Fibroblast of pulmonary artery (primary cell): ENCODE measurements at places on chromosomes 1 and 21.

DNA sequence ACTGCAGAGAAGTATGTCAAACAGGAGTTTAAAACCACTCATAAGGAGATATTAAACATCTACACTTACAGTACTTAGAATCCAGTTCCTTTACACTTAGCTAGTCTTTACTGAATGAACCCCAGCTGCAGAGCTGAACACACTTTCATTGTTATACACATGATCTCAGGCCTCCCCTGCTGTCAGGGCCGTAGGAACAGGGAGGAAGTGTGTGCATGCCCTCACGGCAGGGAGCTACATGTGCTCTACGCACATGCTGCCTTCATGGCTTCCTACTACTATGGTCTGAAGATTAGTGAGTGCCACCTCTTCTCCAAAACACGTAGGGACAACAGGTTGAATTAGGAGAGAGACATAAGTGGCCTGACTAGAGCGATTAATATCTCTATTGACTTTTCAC is 191.5 kb downstream of the SIPA1L2 start:
- DNase-seq, result no peak

DNA sequence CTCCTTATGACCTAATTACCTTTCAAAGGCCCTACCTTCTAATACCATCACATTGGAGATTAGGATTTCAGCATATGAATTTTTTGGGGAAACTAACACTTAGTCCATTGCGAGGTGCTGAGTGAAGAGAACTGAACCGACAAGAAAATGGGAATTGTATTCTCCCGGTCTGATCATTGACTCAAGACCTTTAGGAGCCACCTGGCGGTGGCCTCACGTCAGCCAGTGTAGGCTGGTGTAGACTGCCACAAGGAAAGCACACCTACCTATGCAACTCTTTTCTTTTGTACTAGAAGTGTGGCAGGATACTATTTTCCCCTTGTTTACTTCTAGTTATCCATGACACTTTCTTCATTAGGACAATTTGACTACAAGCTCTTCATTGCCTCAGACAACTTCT is 333.5 kb upstream of the B3GALT2 start:
- no peak for DNase-seq

DNA sequence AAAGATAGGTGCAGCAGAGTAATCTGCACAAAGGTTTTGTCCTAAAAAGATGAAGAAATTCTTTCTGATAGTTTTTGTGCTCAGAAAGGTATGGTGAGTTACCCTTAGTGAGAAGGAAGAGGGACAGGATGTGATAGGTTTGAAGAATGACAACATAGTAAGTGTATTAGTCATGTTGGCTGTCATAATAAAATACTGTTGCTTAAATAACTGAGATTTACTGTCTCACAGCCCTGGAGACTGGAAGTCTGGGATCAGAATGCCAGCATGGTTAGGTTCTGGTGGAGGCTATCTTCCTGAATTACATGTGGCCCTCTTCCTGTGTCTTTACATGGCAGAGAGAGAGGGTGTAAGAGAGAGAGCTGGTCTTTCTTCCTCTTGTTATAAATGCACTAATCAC is 965.2 kb downstream of the TTLL7 start:
- DNase-seq, result peak; percentile 11

GRCh38 chr1:213744780-213745179 is 243.0 kb upstream of the PROX1 start:
- no peak for DNase-seq

- DNase-seq, result no peak
Measured at GRCh38 chr1:43592974-43593683, 56.8 kb upstream of the KDM4A start.

DNA sequence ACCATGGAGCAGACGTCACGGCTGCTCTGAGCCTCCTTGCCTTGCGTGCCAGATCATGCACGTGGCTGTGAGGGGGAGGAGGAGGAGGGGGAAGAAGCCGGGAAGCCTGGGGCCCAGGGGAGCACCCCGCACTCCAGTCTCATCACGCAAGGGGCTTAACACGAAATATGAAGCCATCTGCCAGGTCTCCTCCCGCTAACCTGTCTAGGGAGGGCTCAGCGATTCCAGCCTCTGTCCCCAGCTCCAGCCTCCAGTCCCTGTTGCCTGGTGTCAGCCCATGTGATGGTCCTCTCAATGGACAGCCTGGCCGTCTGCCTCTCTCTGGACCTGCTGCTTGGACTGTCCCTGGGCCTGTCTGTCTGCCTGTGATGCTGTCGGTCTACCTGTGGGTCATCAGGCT is 22.5 kb upstream of the C1QA start:
- DNase-seq, result no peak

DNA sequence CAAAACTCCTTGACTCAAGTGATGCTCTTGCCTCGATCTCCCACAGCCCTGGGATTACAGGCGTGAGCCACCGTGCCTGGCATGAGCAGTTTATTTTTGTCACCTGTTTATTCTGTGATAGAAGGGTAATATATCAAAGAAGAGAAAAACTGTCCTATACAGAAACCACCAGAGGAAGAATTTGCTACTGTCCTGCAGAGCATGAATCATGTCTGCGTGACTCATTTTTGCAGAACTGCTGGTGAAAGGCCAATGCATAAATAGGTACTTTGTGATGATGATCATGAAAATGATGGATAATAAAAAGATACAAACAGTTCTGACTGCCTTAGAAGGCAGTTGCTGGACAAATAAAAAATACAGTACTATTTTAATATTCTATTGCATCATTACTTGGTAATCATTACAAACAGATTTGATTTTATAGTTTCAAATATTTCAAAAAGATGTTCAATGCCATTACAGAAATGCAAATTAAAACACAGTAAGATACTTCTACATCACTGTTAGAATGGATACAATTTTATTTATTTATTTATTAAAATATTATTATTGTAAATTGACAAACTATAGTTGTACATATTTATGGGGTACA is 26.5 kb downstream of the RIPPLY3 start:
- peak; percentile 53 for DNase-seq
